ENCODE measurements at places on chromosomes 13 and 19. TPM values are rescaled to one million over a fixed set of nuclear protein-coding genes. Genes with fewer than 3 reads are reported as not detected.

GRCh38 chr13:32115066-32115465, 83.5 kb downstream of the FRY start:
- no peak for DNase-seq

GRCh38 chr13:37364007-37364406, 234.6 kb downstream of the POSTN start:
- no peak for DNase-seq

DNA sequence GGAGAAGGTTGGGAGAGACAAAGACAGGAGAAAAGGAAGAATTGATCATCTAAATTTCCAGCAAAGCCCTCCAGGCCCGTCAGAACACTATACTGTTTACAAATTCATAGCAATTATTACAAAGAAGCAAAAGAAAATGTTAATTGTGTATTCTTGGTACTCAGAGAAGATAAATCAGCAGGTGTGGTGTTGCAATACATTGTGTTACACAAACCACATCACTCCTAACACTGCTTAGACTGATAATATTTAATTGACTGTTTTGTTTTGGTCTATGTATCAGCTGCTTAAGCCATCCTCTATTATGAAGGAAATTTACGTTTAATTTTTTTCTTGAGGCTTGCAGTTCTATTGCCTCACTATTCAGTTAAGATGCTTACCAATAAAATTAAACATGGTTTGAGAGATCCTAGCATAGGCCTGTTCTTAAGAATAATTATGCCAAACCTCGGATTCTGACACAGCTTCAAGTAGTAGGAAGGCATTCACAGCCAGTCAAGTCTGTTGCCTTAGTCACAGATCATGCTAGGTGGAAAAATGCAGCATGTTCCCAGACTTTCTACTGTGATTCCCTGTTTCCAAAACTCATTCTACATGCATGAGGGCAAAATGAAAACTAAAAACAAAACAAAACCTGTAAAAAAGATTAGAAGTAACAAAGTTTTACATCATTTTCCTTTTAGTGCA, 129.2 kb downstream of the TBC1D4 start:
- no peak for DNase-seq

GRCh38 chr19:53132141-53132991, at the start of gene ZNF415:
Gene ZNF415 (minus strand): TSS chr19:53132910. CDS start chr19:53122676, 10,234 bp downstream.
- peak; percentile 90 for DNase-seq

GRCh38 chr19:7953060-7953459, 9.6 kb upstream of the TIMM44 start:
- no peak for DNase-seq

DNA sequence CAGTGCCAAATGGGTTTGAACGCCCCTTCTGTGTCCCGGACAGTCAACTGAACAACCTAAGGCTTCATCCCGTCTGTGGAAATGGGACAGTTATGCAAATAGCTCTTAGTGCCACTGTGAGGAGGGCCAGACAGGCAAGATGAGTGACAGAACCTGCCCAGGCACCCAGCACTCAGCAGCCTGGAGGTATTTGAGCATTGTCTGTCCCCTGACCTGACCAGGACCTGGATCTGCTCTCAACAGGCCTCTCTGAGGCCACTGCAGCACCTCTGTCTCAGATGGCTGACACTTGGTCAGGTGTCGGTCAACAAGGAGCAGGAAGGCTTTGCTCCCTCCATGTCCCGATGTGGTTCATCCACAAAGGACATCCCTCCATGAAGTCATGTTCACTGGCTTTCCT, 67.9 kb downstream of the CCDC70 start:
- no peak for DNase-seq

DNA sequence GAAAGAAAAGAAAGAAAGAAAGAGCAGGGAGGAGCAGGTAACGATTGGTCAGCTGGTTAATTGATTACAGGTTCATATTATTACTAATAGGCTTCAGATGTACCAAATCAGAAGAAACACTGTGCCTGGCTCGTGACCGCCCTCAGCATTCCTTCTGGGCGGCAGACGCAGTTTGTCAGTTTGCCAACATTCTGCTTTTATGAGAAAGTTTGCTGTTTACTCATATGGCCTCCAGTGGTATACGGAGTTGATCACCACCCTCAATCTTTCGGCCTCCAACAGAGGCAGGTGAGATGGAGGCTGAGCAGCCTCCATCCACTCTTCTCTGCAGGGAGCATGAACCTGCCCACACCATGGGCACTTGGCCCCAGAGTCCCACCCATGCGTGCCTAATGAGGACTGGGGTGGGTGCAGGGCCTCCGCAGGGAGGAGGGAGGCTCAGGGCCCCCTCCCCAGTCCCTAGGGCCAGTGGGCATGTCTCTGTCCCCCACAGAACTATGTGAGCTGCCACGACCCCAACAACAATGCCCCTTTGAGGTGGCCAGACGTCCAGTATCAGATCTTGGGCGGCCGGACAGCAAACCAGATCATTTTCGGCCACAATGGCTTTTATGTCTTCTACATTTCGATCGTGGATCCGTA, 8.8 kb downstream of the PRR22 start:
- peak; percentile 19 for DNase-seq

DNA sequence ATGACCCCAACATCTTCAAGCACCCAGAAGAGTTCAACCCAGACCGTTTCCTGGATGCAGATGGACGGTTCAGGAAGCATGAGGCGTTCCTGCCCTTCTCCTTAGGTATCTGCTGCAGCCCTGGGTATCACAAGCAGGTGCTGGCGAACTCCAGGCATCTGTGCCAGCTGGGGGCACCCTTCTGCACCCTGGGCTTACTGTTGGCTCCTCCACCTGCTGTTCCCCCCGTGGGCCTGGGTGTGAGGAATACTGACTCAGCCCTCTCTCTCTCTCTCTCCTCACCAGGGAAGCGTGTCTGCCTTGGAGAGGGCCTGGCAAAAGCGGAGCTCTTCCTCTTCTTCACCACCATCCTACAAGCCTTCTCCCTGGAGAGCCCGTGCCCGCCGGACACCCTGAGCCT, 13.0 kb downstream of the CYP2S1 start:
- DNase-seq: no peak

DNA sequence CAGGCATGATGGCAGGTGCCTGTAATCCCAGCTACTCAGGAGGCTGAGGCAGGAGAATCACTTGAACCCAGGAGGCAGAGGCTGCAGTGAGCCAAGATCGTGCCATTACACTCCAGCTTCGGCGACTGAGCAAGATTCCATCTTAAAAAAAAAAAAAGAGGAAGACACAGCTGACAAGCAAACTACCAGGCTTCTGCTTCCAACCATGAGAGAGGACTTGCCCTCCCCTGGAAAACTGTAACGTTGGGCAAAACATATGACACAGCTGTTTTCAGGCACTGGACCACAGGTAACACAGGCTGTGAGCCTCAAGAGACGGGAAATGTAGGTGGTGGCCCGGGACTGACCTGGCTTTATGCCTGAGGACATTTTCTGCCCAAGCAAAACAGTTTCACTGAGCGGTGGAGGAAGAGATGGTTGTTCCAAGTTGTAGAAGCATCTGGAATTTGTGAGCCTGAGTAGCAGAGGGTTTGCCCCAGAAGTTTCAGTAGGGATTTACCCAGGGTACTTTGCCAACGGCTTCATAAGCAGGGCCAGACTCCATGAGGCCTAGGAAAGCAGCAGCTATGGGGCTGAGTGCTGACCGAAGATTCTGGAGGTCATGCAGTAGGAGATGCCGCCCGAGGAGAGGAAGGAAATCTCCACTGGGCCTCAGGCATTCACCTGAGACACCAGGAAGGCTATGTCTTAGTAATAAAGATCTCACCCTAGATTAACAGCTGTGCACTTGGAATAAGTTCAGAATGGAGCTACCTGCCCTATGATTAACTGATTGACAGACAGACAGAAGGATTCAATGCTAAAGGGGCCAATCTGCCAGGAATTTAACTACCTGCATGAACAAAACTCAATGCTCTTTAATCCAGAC, 88.0 kb downstream of the ABCC4 start:
- DNase-seq: no peak

GRCh38 chr19:13099073-13099999, 3.3 kb downstream of the LYL1 start:
- peak; percentile 90 for DNase-seq

DNA sequence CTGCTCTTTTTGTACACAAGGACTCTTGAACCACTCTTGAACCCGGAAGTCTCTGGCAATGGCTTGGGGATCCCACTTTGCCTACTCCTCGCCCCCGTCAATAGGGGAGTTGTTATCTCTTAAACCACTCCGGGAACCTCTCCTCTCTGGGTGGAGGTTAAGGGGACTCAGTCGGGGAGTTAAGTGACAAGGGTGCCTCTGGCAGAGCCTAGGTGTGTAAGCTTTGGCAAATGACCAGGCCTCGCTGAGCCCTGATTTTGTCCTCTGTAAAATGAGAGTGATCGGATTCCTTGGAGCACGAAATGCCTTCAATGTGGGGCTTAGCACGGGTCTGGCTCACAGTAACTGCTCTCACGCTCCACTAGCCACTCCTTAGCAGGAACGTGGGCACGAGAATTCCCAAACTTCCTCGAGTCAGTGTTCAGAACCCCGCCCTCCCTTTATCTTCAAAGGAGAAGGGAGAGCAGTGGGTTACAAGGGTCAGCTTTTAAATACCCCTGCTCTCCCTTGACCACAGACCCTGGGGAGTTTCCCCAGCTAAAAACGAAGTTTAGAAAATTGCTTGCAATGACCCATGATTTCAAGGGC, 193.3 kb downstream of the KATNAL1 start:
- DNase-seq: no peak

DNA sequence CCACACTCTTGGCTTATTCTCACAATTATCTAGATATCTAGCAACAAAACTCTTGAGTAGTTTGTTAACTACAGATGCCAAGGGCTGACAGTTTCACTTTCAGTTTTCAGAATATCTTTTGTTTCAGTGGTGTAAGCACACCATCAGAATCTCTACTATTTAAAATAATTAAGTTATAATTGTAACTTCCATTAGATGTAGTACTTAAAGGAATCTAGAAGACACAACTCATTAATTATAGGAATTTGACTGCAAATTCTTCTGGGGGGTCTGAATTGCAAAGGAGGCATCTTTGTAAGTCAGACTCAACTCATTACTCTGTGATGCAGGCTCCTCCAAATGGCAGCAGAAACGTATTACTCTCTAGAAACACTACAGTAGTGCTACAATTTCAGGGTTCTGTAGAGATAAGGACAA, 44.9 kb upstream of the USPL1 start:
- DNase-seq: peak; percentile 13

GRCh38 chr19:3632739-3633558, 6.4 kb upstream of the CACTIN start:
- no peak for DNase-seq

DNA sequence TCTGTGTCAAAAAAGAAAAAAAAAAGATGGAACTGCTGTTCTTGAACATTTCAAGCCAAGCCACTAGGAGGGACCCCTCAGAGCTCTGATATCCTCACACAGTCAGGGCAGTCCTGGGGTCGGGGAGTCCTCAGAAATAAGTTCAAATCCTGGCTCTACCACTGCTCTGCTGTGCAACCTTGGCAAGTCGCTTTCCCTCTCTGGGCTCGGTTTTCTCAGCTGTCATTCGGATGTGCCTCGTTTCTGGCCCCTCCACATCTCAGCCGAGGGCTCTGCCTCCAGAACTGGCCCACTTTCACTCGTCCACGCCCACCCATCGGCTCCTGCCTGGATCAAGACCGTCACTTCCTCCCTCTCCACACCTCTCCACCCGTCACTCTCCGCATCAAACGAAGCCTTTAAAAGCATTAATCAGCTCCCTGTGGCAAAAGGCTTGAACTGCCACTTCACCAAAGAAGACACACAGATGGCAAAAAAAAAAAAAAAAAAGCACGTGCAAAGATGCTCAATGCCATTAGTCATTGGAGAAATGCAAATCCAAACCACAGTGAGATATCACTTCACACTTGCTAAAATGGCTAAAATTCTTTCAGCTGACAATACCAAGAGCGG, 7.4 kb upstream of the ZNRF4 start:
- DNase-seq: no peak

DNA sequence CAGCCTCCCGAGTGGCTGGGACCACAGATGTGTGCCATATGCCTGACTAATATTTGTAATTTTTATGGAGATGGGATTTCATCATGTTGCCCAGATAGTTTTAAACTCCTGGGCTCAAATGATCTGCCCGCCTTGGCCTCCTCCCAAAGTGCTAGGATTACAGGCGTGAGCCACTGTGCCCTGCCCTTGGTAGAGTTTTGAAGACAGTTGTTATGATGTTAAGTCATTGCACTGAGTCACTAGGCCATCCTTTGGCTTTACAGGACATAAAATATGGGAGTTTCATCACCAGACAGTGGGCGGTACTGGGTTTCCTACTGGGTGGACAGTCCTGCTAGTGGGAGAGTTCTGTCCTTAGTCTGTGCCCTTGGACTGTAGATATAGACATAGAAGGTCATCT, 282.5 kb downstream of the ATP8A2 start:
- DNase-seq: no peak

Gene CYP4F2
- total RNA-seq: not detected

Gene GJA3
- 0.03 TPM for total RNA-seq

Gene ZNF71
- 9.9 TPM for total RNA-seq

Gene GARIN5A
- 4.5 TPM for total RNA-seq

Gene ZNF560
- total RNA-seq: not detected
